ENCODE measurements at places on chromosomes 2 and 18.

DNA sequence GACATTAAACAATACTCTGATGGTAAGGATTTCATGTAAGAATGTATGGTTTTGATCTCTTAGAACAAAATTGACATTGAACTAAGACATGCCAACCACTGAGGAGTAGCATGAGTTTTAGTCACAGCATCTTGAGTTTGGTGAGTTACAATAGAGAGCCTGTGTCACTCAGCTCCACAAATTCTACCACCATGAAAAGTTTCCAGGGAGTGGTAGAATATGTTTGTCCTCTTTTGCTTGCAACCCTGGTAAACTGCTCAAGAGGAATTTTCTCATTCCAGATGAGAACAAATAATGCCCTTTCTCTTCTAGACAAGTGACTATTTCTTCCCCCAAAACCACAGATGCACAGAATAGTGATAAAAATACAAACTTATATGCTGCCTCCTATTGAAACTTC is 502.0 kb upstream of the VRK2 start:
- DNase-seq = no peak

- no peak for DNase-seq
These were observed 7.0 kb upstream of the DRC1 start for GRCh38 chr2:26394694-26395093.

DNA sequence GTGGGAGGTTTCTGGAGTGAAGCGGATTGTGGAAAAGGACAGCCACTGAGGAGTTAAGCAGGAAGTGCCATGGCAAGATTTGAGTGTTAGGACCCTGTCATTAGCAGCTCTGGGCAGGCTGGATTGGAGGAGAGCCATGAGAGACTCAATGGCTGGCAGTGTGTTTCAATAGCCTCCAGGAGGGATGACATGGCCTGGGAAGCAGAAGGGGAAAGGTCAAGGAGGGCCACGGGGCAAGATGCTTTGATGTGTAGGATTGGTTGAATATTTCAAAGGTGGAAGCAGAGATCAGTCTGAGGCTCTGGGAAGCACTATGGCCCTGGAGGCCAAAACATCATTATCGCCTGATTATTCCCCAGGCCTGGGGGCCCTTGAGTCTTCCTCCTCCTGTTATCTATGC is 229.0 kb upstream of the HS6ST1 start:
- no peak for DNase-seq

DNA sequence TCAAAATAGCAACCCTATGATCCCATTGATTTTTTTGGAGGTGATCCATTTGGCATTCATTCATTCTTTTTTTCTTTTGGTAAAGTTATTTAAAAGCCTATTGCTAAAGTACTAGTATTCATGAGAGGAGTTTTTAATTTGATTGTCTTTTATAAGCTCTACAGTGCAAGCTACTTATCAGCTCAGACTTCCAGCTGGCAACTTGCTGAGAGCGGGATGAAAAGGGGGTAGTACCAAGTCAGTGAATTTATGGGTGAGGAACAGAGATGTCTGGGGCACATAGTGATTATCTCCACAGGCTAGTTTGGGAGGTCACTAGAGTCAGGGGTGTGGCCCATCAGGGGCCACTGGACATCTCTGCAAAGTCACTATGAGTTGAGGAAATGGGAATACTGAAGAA is 202.4 kb downstream of the PIK3C3 start:
- DNase-seq = no peak

- DNase-seq = no peak
These were observed 42.5 kb downstream of the CNGA3 start for GRCh38 chr2:98388601-98389250.

DNA sequence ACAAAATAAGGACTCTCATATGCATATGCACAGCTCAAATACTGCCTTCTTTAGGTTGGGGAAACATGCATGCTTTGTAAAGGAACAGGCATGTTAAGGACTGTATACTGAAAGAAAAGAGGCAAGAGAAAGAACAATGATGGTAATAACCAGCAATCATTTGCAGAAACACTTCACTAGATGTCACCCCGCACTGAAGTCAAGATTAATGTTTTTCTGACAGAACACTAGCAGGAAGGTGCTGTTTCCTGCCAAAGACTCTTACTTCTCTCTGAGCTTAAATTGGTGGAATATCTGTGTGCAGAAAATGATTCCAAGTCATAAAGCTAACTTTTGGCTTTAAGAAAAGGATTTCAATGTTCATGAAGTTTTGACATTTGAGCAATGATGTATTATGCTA is 19.3 kb upstream of the CSRNP3 start:
- DNase-seq = no peak

GRCh38 chr2:32342801-32343200 is 14.0 kb upstream of the BIRC6 start:
- DNase-seq = peak; percentile 18

DNA sequence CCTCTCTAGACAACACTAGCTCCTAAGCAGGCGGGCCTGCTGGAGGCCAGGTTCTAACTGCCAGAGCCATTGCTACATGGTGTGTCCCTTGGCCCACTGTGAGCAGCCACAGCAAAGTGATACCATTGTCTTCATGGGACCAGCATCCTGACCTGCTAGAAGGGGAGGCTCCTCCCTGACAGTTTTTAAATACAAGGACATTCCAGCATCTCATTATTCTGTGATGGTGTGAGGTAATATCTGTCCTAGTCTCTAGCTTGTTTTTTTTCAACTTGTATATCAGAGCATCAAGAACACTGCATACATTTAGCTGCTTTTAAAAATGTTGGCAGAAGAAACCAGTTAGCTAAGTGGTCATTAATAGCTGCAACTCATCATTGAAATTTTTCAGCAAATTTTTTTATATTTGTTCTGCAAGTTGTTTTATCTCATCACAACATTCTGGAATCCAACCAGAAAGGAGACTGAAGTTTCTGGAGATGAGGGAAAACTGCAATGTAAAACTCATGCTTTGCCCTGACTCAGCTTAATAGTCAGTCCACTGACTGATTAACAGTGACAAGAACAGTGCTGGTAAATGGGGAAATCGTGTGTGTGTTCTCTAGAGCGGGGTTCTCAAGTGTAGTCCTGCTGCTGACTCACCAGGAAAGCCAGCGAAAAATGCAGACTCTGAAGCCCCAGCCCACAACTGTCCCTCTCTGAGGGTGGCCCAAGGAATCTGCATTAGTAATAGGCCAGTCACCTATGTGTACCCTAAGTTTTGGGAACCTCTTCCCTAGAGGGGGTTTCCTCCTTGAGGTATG is 17.8 kb downstream of the MAPRE3 start:
- no peak for DNase-seq

DNA sequence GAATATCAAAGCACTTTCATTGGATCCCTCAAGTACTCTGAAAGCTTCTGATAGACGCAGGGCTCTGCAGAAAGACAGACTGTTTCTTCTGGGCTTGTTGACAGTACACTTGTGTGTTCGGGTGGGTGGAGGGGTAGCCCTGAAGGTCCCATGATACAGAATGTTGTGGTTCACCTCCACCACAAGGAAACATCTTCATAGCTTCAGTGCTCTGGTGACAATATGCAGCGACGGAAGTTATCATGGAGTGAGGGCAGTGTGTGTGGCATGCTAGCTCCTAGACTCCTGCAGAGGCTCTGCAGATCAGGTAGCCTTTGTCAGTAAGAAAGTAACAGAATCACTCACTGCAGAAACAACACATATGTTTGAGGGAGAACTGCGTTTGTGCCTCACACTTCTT is 90.7 kb downstream of the MEIS1 start:
- no peak for DNase-seq

- no peak for DNase-seq
These were observed 33.6 kb downstream of the CHRNA1 start for GRCh38 chr2:174730698-174731018.

- no peak for DNase-seq
These were observed 424.1 kb upstream of the ZEB2 start for GRCh38 chr2:144943986-144944385.

Data from muscle of arm (tissue), 14 donors.